ENCODE measurements at places on chromosomes 16 and 17. TPM values are rescaled to one million over a fixed set of nuclear protein-coding genes. Genes with fewer than 3 reads are reported as not detected.

- DNase-seq, result no peak
Measured at GRCh38 chr16:58462997-58463941, 36.7 kb upstream of the NDRG4 start.

GRCh38 chr16:48526058-48526957 lies 83.7 kb downstream of the N4BP1 start:
- no peak for DNase-seq

DNA sequence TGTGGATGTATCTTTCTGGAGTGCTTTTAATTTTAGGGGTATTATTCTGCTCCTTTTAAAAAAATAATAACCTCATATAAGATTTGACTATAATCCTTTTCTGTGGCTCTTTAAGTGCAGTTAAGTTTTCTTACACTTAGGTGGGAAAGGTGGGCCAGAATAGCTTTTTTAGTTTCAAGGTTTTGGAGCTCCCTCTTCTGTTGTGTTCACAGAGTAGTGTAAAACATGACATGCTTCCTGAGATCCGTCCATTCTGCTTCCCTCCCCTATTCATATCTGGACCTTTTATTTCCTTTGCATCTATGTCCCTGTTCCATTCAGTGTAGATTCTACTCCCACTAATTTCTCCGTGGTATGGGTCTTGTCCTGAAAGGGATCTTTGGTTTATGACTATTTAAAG lies 12.8 kb downstream of the LRRC36 start:
- DNase-seq, result no peak

DNA sequence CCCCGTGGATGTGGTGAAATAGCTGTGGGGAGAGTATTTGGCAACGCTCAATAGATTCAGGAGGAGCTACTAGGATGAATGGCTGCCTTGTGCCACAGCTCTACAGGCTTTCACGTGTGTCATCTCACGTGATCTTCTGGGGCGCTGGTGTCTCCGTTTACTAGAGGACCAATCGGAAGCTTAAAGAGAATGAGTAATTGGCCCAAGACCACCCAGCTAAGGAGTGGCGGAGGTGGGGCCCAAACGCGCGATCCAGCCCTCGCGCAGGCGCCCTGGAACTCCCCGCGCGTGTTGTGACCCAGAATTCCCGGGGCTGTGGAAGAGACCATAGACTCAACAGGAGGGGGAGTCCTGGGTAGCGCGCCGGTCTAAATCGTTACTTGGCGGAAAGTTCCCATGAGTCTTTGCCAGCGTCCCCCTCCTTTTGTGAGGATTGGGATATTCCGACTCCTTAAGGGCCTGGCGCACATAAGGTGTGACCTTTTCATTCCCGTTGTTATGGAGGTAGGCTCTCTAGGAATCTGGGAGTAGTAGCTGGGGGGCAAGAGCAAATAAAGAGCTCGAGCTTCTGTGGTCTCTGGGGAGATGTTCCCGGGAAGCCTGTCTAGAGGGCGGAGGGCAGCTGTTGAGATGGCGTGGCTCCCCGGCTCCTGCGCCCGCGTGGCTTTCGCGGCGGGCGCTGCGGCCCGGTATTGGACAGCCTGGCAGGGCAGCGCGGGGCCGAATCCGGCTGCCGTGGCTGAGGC lies 23.4 kb downstream of the TRPV2 start:
- DNase-seq, result peak; percentile 95

DNA sequence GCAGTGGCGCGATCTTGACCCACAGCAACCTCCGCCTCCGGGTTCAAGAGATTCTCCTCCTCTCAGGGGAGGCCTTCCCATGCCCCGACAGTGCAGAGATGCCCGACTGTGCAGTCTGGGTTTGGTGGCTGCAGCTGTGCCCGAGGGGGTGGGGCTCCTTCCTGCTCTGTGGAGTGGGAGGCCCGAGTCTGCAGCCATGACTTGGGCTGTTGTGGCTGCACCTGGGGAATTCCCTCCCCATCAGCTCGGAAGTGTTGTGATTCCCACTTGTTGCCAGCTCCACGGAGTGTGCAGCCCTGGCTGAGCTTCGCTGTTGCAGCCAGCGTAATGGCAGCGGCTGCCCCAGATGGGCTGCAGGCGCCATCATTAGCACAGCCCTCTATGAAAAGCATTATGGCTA lies 66.4 kb upstream of the SMIM36 start:
- DNase-seq, result no peak

GRCh38 chr16:66919569-66920298 lies 1.0 kb upstream of the CDH16 start:
- no peak for DNase-seq

KCTD19 gene
- 0.87 TPM for total RNA-seq

DNA sequence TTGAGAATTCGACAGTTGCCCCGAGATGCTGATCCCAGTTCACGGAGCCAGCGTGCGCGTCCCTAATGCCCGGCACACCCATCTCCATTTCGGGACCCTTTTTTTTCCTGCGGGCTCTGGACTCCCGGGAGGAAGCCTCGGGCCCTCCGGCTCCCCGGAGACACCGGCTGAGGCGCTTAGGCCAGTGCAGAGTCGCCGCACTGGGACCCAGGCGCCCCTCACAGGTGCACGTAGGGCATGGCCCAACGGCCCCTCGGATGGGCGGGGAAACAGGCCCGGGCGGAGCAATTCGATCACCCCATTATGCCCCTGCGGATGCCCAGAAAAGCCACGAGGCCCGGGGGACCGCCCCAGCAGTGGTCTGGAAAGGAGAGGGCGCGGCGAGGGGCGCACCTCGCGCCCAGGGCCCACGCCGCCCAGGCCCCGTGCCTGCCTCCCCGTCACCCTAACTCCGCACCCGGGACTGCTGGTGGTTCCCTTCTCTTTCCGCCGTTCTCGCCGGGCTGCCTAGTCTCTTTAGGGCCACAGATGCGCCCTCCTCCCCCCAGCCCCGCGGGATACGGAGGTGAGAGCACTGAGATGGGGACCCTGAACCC lies 18.5 kb upstream of the ZFHX3 start:
- DNase-seq, result no peak

- DNase-seq, result no peak
Measured at GRCh38 chr17:71959154-71959553, 161.7 kb upstream of the SOX9 start.

KRT25 gene
- total RNA-seq, result not detected

GRCh38 chr17:1027044-1027443 lies 30.1 kb downstream of the TIMM22 start:
- no peak for DNase-seq

GRCh38 chr16:67407788-67408452 lies 8.4 kb downstream of the ZDHHC1 start:
- no peak for DNase-seq

KRT9 gene
- total RNA-seq, result not detected

DNA sequence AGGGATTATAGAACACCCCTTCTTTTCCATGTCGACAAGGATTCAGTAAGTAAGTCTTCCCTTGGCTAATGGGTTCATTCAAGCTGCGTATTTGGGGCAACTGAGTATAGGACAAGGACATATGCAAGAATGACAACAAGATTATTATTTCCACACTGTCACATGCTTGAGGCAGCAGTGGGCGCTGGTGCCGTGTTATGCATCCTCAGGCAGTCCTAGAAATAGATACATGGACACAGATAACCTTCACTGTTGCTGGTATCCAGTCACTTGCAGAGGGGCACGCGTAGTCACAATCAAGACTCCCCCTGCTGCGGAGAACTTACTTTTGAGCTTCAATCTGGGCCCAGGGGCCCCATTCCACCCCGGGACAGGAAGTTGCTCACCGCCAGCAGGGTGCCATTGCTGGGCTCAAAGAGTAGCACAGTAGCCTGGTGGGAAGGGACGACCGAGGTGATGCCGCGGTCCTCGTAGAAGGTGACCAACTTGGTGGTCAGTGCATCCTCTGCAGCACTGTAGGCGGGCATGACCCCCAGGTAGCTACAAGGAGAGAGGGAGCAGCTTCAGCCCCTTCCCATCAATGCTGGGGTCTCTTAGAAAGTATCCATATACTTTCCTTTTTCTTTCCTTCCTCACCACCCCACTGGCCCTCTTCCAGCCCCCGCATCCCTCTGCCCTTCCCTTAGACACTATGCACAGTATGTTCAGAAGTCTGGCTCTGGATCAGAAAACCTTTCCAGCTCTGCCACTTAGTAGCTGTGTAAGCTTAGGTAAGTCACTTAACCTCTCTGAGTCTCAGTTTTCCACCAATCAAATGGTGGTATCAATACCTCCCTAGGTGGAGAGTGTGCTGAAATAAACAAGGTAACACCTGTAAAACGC lies 804 bp downstream of the CRYM start:
- no peak for DNase-seq

DNA sequence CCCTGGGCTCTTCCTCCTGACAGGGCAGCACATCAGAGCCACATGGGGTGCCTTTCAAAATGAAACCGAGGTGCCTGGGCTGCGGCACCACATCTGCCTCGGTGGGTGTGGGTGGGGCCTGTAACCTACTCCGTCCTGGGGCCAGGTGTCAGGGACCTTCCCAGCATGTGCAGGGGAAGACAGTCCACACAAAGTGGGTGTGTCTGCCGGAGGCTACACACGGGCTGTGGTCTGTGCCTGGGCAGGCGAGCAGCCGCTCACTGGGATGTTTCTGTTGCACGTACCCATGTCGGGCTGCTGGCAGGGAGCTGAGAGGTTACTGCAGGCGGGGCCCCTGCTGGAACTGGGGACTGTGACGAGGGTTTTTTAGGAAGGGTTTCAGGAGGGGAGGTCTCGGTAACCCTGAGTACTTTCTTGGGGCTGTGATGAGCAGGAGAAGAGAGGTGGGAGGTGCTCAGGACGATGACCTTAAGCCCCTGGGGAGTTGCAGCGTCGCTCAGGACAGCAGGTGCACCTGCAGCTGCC lies 351.2 kb downstream of the SEC14L1 start:
- DNase-seq, result no peak

GRCh38 chr17:67365738-67366192 lies 612 bp downstream of the PSMD12 start:
- no peak for DNase-seq

GRCh38 chr17:36941265-36942010 lies 4.2 kb downstream of the LHX1 start:
- no peak for DNase-seq

DNA sequence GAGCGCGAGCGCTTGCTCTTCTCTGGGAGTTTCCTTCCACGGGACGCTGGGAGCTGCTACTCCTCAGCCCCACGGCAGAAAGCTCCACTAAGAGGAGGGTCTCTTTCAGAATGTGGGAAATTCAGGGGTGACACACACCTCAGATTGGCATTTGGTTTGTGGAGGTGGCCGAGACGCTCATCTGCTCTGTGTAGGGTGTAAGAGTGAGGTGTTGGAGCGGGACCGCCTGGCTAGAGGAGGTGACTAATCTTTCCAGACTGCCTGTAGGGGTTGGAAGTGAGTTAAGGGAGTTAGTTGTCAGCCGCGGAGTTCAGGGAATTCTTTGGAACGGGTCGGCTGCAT lies 735 bp downstream of the PSMD11 start:
- DNase-seq, result no peak

KRTAP16-1 gene
- total RNA-seq, result not detected

GRCh38 chr16:79370736-79371135 lies 229.8 kb downstream of the MAF start:
- no peak for DNase-seq

- DNase-seq, result no peak
Measured at GRCh38 chr16:2288726-2289125, 20.8 kb upstream of the RNPS1 start.

DNA sequence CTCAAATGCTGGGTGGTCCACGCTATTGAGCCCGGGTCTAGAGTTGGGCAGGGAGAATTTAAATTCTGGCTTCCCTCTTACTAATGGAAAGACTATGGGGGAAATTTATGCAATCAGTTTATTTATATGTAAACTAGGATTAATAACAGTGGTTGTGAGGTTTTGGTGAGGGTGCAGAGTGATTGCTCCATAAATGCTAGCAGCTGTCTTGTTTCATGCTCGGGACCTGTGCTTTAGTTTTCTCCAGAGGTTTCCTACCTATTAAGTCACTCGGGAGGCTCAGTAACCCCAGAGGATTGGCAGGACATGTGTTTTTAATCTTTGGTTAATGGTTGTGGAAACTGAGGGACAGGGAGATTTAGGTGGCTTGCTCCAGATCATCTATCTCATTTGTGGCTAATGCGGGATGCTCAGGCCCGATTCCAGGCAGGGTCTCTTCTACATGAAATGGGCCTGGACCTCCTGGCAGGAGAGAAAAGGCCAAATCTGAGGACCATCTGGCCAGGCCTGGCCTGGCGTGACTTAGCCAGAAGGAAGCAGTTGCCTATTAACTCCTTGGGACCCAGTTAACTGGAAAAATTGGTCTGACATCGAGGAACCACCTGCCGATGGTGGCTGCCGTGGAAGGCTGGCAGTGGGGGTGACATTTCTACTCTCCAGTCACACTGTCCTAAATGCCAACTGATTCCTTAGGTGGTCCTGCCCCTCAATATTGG lies 2.1 kb downstream of the PRCD start:
- DNase-seq, result no peak

GRCh38 chr17:27158382-27158781 lies 135.5 kb upstream of the WSB1 start:
- no peak for DNase-seq

- DNase-seq, result no peak
Measured at GRCh38 chr17:78416791-78417530, 38.5 kb downstream of the PGS1 start.

DNA sequence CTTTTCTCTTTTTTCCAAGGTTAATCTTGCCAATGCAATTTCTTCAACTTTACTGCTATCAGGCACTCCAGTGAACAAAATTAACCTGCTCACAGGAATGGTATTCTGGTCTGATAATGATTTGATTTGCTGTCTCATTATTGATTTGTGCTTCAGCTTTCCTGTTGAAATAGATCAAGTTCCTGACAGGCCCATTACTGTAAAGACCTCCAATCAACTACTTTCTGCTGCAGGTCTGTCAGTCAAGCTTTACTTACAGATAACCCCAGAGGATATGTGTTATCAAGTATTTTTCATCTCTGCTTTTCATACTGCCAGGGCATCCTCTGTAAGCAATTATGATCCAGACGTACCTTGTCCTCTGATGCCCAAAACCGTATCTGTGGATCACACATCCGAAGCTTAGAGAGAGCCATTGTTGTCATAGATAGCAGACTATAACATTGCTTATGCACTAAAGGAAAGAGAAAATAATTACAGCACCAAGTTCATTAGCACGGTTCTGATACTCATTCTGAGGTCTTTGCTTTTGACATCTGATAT lies 215.6 kb downstream of the PHKB start:
- DNase-seq, result no peak
